ENCODE measurements at places on chromosomes 5 and 9. TPM values are rescaled to one million over a fixed set of nuclear protein-coding genes. Genes with fewer than 3 reads are reported as not detected.
A peak's percentile ranks its signal among the peaks of the same experiment; 100 is the strongest.

PTGES gene
- 9.5 TPM for polyA plus RNA-seq

ENHO gene
- 3.4 TPM for polyA plus RNA-seq

C1QTNF3 gene
- polyA plus RNA-seq, result 91.7 TPM

- DNase-seq, result no peak
Measured at GRCh38 chr5:14716755-14717752, 52.5 kb downstream of the OTULIN start.

DNA sequence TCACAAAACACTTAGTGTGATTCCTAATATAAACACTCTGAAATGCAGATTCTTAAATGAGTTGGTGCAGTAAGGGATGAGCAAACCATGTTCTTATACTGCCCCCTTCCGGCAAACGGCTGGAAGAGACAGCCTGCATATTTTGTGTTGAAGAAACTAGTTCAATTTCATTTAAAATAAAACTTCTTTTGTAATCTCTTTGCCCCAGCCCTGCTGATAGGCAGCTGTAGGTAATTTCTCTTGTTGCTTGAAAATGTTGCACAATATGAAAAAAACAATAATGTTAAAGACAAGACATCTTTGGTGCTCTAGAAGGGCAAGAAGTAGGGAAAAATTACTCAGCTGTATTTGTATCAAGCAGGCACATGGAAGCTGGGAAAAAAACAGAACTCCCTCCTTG is 89.7 kb upstream of the CCNG1 start:
- peak; percentile 40 for DNase-seq

DNA sequence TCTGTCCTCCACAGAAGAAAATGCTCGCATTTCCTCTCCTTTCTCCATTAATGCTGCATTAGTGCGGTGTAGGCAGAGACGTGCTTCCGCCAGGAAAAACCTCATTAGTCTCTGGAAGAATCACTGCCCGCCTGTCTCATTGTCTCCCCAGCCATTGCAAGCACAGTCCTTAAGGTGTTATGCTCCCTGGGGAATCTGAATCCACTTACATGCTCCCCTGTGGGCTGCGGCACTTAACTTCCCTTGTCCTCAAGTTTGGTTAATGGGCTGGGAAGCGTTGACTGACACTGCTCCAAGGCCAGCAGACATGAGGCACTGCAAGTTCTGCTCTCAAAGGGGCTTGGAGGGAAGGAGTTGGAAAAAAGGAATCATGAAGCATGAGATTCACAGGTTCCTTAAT is 41.6 kb downstream of the TARS1 start:
- DNase-seq, result no peak

GRCh38 chr5:166845044-166845443 is 1446.4 kb upstream of the WWC1 start:
- DNase-seq, result peak; percentile 6

DNA sequence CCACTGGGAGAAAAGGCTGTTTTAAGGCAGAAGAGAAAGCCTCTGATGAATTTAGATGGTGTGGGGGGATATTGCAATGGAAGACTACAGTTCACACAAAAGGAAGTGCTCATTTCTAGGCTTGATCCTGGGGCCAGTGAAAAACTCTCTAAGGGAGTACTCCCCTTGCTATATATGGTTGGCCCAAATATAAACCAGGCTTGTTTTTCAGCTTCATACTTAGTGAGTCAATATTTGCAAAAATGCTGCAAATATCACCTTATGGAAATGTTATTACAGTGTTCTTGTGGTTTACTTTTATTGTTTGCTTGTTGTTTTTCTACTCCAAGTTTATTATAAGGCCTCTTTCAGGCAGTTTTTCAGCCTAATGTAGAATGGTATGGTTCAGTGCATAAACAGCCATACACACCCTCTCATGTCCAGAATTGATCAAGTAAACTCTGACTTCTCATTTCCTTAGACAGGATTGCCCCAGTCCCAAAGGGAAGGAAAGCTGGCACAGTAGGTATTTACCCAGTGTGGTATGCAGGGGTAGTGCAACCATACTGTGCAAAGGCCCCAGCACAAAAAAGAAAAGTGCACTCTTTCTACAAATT is 115.1 kb downstream of the FEM1C start:
- no peak for DNase-seq

Measured in forelimb muscle (tissue), 1 donor.